Stimulated activated naive CD4-positive, alpha-beta T cell (primary cell): ENCODE measurements at places on chromosomes 12 and 14.

DNA sequence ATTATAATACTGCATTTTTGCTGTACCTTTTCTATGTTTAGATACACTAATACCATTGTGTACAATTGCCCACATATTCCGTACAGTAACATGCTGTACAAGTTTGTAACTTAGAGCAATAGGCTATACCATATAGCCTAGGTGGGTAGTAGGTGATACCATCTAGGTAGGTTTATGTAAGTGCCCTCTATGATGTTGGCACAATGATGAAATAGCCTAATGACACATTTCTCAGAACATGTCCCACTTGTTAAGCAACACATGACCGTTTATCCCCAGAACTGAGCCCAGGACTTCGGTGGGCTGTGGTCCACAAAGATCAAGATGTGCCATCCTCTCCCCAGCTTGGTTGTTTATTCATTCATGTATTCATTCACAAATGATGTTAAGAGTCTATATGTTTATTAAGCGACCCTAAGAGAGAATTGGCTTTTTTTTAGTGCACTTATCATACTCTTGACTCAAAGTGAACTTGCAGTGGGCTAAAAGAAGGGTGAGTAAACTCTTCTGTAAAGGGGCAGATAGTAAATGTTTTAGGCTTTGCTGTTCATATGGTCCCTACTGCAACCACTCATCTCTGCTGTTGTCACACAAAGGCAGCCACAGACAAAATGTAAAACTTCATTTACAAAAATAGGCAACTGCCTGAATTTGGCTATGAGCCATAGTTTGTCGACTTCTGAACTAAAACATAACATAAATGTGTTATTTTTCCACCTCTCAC, 110.8 kb downstream of the NDUFA12 start:
- DNase-seq, result no peak

DNA sequence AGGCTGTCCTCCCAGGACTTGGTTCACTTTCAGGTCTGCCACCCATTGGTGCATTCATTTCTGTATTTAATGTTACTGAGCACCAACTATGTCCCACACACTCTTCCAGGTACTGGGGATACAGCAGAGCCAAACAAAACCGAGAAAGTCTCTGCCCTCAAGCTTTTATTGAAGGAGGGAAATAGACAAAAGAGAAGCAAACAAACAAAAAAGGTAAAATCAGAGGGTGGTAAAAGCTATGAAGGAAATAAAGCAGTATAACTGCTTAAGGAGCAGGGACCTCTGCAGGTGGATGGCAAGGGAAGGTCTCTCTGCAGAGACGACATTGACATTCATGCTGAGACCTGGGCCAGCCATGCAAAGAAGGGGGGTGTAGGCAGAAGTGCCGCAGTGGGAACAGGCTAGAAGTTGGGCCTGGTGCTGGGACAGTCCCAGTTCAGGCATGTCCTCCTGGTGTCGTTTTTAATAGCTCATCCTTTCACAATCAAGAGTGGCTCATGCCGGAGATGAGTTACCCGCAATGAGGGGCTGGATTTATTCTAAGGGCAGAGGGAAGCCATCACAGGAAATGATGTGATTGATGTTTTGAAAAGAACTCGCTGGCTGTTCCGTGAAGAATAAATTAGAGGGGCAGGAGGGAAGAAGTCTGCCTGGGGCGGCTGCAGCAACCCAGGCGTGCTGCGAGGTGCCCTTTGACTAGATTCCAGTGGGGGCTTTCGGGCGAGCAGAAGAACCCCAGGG, 72.8 kb downstream of the IRF2BPL start:
- DNase-seq, result peak; percentile 79

- DNase-seq, result no peak
These were observed 572.5 kb downstream of the DIO2 start for GRCh38 chr14:79638672-79639266.

DNA sequence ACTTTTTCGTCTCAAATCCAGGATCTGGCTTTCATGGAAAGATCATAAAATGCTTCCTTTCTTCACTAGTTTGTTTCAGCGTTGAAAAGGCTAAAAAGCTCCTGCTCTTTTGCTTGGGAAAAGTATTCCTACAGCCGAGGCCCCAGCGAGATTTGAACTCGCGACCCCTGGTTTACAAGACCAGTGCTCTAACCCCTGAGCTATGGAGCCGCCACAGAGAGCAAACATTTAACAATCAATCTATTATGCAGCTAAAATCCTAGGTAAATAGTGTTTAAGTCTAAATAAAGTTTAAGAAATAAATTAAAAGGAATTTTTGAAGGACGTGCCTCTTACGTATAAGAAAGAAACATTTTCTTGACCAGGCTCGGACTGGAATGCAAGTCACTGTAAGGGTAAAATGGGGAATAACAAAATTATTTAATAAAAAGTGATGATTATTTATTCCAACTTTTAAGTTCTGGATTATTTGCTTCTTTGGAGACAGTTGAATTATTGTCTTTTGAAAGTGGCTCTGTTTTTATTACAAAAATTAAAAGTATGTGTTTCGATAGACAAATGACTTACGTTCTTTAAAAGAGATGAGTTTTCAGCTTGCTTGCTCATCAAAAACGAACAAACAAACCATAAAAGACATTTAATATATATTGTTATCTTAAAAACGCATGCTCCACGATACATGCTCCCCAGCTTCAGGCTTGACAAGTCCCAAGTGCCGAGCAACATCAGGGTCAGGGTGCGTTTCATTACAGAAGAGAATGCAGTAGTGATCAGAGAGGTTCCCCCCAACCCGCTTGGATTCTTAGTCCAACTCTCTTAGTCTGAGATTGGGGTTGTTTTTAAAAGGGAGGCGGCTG, 10.2 kb downstream of the OR6S1 start:
- DNase-seq, result peak; percentile 36

DNA sequence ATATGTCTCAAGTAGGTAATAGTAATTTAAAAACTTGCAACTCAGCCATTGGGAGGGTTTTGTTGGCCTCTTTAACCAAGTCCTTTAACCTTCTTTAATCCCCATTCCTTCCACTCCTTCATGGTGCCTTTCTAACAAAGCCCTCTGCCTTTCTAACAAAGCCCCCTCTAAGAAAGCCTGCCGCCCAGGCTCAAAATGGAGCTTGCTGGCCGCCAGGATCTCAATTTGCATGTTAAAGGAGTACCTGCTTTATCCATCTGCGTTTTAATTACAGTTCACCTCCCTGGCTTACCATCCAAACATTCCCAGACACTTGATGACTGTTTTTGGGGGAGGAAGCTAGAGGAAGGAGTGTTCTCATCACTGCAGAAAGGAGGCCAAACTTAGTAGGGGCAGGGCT, 183.4 kb downstream of the PTPN11 start:
- DNase-seq, result no peak
